ACHN (cell line): ENCODE measurements at places on chromosomes 2 and 18.

- peak; percentile 10 for DNase-seq
Measured at GRCh38 chr2:159010340-159010739, 41.9 kb downstream of the TANC1 start.

DNA sequence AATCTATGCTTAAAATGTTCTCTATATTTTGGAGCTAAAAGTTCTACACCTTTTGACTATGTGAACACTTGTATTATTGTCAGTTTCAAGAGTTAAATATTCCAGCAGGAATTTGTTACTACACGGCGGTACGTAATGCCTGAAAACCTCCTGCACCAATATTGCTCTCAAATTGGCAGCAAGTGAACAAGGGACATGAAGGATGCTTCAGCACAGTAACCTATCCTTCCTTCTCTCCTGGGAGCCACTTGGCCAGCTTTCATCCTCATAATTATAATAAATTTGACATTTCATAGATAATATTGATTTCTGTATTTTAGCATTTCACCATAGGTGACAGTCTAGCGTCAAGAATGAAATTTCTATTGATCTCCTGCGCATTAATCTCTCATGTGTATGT lies 197.6 kb downstream of the NR4A2 start:
- DNase-seq, result no peak

GRCh38 chr18:49167084-49167483 lies 216.3 kb upstream of the SMAD7 start:
- no peak for DNase-seq

DNA sequence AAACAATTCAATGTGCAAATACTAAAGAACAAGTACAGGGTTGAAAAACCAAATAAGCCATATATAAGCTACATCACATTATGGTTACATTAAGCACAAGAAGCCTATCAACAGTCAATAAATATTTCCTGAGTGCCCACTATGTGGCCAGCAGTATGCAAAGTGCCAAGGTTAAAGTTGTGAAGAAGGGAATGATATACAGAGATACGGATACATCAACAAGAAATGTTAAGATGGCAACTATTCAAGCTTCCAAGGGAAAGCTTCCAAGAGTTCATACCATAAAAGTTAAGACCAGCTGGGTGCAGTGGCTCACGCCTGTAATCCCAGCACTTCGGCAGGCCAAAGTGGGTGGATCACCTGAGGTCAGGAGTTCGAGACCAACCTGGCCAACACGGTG lies 14.0 kb downstream of the DYM start:
- no peak for DNase-seq

DNA sequence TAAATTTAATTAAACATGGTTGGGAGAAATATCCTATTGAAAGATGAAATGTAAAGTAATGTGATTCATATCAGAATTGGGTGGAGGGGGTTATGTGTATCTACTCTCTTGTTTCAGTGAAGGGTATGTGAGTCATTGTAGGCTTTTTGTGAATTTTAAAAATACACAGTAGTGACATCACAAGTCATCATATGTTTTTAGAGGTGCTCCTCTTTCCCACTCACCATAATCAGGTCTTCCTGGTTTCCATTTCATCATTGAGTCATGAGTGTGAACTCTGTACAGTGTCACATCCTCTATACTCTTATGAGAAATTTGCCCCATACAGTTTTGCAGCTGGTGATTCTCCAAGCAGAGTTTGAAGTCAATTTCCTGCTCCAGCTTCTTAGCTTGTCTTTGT lies 18.8 kb downstream of the FSIP2 start:
- DNase-seq, result no peak

DNA sequence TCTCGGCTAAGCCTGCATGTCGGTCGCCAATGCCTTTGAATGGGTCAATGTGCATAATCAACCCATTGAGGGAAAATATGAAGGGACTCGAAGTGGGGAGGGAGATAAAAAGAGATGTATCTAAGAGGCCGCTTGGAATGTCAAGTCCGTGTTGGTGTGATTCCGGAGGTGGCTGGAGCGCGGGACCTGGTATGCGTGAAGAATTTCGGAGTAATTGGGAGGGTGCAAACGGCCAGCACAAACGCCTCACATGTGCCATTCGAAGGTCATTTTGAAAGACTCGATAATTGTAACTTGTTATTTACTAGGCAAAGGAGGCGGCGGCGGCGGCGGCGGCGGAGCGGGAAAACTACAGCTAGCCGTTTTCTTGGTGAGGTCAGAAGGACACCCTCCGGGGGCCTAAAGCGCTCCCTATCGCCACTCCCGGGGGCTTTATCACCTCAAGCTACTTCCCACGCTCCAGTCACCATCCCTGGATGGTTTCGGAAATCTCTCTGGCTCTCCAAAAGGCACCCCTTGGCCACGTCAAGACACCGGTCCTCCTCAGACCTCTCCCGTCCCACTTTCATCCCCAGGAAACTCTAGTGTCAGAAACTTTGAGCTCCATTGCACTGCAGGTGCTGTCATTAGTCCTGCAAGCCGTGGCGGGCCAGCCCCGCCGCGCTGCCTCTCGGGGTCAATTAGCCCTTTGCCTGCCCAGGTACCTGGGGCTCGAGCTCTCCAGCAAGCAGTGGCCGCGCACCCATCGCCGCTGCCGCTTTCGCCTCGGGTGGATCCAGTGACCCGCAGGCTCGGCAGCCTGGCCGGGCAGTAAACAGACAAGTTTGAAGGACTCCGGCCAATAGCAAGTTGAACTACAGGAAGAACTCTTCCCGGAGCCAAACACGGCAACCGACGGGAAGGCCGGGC lies 1.5 kb downstream of the ERBB4 start:
- DNase-seq, result peak; percentile 22

- DNase-seq, result no peak
Measured at GRCh38 chr18:23857756-23858155, 156.8 kb upstream of the TTC39C start.

- peak; percentile 49 for DNase-seq
Measured at GRCh38 chr2:55047677-55048299, 2.5 kb downstream of the RTN4 start.

DNA sequence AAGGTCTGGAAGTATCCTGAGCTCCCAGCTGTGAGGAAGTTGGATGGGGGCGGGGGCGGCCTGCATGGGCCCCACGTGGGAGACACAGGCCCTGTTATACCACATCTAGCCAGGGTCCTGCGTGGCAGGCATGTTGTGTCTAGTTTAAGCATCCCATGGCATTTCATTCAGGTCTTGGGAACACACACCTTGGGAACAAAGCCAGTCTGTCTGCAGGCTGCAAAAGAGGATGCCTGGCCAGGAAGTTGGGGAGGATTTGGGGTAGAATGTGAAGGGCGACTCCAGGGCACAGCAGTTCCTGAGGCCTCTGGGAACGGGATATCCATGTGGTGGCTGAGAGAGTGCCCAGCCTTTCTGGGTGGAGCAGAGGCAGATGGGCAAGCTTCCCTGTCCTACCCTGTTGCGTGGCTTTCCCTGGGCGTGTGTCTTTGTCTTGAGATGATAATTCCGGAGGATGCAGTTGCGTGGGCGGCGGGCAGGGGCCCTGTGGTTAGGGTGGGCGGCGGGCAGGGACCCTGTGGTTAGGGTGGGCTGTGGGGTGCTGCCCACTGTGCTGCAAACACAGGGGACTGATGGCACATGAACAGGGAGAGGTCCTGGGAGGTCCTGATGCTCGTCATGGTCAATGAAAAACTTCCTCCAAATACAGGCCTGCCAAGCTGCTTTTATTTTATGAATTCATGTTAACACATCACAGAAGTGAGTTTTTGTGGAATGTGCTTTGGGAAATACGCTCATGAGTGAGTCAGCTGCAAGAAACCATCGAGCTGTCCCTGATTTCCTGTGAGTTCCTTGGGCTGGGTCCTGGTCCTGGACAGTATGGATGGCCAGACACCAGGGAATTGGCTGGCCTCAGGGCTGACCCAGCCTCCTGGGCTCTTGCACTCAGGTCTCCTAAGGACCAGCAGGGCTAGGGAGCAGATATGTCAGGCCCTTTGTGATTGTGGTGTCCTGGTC lies 90.0 kb upstream of the HS6ST1 start:
- no peak for DNase-seq

- no peak for DNase-seq
Measured at GRCh38 chr2:185790361-185790760, 51.8 kb downstream of the FSIP2 start.

- DNase-seq, result no peak
Measured at GRCh38 chr18:6200204-6200774, 214.4 kb downstream of the L3MBTL4 start.

DNA sequence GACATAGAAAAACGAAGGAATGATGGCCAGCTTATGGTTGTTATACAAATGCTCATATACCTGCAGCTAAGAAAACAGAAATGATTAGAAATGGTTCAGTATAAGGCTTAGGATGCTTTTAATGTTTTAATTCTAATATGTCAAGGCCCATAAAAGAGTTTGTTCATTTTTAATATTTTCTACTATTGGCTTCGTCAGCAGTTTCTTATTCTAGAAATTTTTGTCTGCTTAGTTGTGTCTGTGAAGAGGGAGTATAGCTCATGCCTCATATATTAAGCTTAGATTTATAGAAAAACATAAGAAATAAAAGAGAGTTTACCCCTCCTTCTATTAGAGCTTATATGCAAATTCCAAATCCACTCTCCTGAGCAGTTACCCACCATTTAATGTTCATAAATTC lies 292.6 kb downstream of the SLC8A1 start:
- no peak for DNase-seq

DNA sequence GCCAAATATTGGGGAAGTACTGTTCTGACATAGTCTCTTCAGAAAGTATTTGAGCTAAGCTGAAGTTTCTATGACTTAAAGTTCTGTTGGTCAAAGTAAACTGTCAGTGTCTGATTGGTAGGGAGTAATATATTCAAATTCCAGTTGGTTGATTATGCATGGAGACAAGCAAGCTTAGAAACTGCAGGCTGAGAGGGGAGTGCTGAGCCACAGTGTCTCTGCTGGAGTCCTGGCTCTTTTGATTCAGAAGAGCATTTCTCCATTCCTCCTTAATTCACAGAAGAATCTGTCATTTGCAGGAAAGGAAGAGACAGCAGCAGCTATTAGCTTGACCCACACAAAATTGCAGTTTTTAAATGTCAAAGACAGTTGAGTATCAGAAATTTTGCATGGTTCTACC lies 201.4 kb upstream of the TMEM200C start:
- no peak for DNase-seq

DNA sequence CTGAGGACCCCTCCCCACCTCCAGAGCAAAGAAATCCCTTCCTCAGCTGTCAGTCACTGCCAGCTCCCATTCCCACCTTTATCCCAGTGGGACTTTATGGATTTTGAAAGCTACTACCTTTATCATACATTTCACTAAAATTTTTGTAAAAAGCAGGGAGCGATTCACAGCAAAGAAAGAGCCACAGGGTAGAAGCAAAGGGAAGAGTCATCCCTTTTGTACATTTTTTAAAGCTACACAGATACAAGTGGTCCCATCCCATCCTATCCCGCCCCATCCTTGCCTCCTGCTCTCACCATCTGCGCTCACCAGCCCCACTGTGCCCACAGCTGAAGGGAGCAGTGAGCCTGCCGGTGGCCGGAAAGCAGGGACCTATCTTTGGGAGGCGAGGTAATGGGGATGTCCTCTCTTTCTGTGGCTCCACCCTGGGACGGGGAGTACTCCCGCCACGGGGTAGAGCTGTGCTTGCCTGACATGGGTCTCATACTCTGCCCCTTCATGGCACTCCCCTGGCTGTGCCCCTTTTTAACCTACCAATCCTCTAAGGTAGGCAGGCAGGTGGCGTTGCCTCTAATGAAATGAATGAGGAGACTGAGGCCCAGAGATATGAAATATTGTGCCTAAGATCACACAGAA lies 13.2 kb downstream of the SH2D6 start:
- no peak for DNase-seq

GRCh38 chr2:178119179-178119922 lies 7.1 kb downstream of the RBM45 start:
- no peak for DNase-seq

DNA sequence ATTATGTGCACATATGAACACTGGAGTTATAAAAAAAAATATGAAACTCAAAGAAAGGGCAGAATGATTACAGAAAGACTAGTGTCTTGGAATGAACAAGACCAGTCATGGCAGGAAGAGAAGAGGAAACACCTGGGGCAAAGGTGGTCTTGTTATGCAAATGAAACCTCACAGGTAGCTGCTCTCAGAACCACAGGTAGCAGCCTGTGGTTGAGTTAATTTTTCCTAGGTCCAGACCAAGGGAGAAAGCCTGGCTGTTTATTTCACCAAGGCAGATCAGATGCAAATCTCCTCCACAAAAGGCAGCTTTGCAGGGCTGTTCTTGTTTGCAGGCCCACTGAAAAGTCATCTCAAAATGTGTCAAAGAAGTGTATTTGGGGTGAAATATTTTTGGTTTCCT lies 785.8 kb downstream of the RNF144A start:
- no peak for DNase-seq

GRCh38 chr2:163659224-163659623 lies 76.6 kb downstream of the FIGN start:
- DNase-seq, result no peak

DNA sequence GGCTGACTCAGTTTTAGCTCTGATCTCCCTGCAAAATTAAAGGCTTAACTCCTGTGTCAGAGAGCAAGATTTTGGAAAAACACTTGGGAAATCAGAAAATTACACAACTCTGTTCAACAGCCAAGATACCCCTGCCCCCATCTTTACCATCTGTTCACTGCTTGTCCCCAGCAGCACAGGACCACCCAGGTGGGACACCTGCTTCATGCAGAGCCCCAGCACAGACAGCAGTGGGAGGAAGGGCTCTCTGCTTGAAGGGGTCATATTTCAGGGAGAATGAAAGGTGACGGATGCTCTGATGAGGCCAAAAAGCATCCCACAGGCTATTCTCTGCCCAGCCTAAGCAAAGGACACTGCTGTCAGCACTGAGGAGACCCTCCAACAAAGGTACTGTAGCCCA lies 584.6 kb upstream of the KLHL29 start:
- DNase-seq, result no peak
